ENCODE measurements at places on chromosomes 3 and 15.

DNA sequence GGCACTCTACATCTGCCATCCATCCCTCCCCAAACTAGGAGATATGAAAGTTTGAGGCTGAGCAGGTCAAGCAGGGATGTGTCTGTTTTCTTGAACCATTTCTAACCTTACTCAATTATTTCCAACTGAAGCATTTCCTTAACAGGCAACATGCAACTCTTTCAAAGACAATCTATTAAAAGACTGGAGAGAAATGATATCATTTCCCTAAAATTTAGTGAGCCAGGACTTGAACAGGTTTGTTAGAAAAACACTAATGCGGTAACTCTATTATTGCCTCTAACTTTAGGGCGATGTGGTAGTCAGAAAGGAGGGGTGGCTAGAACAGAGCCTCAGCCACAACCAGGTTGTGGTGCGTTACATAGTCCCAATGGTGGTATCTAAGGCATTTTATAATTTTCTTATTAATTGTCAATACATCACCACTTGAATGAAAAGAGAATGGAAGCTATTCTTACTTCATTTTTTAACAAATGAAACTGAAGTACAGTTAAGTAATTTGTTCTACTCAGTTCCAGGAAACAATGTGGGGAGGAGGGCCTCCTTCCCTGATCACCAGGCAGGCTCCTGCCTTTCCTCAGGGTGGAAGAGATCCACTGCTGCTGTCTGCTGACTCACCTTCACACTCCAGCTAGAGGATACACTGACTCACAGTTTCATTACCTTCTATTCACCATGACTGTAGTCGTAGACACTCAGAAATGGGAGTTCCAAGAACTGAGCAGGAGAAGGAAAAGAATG is 22.8 kb downstream of the MYO1E start:
- DNase-seq = no peak

- DNase-seq = no peak
Measured at GRCh38 chr15:85706779-85707518, 87.8 kb downstream of the KLHL25 start.

DNA sequence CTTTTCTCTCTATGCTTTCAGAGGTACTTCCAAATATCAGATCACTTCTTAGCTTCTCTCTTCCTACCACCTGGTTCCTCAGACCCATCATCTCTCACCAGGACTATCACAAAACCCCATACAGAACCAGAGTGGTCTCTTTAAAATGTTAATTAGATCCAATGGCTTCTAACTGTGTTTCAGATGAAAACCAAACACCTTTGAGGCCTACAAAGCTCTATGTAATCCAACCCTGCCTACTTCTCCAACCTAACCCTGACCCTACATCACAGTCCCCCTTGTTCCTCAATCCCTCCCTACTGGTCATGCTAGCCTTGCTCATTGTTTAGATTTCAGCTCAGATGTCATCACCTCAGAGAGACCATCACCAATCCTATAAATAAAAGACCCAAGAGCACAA is 34.8 kb downstream of the SUMF1 start:
- no peak for DNase-seq

GRCh38 chr3:106047221-106047620 is 178.4 kb upstream of the CBLB start:
- DNase-seq = no peak

DNA sequence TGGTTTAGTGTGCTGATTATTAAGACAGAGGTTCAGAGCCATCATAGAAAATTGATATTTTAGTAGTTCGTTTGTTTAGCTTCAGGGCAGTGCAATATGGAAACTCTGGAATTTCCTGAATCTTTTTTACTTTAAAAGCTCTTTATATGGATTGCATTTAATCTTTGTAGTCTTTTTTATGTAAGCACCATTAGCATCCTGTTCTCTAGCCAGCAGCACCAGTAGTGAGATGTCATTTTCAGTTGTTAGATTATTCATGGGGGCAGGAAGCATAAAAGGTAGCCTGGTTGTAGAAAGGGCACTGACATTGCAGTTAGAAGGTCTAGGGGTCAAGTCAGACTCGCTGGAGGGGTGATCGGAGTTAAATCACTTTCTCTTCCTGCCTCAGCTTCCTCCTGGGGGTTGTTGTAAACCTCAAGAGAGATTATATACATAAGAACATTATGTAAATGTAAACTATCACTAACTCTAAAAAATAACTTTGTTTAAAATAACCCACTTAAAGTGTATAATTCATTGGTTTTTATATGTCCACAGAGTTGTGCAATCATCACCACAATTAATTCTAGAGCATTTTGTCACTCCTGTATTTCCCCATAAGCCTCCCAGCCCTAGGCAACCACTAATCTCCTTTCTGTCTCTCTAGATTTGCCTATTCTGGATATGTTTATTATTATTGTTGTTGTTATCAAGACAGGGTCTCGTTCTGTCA is 31.4 kb upstream of the ITPKA start:
- DNase-seq = no peak

DNA sequence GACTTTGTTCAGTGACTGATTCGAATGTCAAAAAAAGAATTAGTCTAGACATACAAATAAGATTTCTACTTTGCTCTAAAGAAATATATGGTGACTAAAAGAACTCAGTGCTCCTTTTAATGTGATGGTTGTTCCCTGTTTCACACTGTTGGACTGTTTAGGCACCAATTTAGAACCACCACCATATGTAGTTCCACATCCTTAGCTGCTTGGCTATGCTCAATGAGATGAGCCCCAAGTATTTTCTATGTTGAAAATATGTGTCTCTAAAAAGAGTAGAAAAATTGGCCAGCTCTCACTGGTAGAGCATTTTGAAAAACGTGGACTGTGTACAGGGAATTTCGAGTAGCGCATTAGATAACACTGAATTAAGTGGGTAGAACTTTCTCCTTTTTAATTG is 167.3 kb downstream of the GOLIM4 start:
- DNase-seq = no peak

- DNase-seq = no peak
Measured at GRCh38 chr3:45182915-45183871, 37.0 kb upstream of the CDCP1 start.

GRCh38 chr3:53161450-53161819 is 426 bp downstream of the PRKCD start:
- no peak for DNase-seq

DNA sequence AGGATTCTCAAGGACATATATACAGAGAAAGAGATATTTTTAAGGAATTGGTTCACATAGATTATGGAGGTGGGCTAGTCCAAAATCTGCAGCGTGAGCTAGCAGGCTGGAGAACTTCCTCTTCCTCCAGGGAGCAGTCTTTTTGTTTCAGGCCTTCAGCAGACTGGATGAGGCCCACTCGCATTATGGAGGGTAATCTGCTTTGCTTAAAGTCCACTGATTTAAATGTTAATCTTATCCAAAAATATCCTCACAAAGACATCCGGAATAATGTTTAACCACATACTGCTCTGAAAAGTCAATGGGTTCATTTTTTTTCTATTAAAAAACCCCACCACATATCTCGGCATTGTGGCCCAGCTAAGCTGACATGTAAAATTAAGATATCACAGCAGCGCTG is 22.2 kb upstream of the NRROS start:
- no peak for DNase-seq

- DNase-seq = no peak
Measured at GRCh38 chr3:45628746-45629145, 34.2 kb downstream of the LIMD1 start.

DNA sequence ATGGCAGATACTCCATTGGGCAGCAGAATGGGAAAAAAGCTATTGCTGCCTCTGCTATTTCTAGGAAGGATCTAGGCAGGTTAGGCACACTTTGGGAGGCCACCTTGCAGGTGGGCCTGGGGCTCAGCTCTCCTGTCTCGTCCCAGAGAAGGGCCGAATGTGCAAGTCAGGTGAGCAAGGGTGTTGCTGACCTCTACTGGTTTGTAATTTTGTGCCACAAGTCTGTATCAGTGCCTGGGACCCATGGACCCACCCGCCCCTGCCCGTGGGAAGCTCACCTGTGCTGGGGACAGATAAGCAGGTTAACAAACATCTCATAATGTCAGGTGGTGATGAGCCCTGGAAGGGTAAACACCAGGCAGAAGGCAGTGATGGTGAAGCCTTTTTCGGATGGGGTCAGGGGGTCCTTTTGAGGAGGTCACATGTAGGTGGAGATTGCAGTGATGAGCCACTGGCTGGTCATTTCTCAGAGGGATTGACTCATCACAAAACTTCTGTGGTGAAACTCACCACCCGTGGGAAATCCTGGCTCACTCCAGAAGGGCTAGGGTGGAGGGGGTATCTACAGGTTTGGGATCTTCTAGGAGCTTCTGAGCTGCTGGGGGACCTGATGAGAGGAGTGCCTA is 161.3 kb downstream of the KLF13 start:
- DNase-seq = no peak

DNA sequence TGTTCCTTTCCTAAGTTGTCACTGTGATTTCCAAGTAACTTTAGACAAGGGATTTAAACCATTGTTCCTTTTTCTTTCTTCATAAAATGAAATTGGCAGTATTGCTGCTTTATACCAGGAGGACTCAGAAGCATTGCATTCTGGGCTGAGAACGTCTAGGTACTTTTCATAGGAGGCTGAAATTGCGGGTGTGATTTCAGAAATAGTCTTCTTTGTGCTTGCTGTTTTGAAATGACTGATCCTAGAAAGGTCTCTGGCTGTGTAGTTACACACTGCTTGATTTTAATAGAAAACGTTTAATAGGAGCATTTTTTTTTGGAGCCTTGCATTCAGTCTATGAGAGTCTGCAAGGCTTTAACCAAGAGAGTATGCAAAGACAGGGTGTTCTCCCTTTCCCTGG is 56.3 kb downstream of the PPM1L start:
- no peak for DNase-seq

DNA sequence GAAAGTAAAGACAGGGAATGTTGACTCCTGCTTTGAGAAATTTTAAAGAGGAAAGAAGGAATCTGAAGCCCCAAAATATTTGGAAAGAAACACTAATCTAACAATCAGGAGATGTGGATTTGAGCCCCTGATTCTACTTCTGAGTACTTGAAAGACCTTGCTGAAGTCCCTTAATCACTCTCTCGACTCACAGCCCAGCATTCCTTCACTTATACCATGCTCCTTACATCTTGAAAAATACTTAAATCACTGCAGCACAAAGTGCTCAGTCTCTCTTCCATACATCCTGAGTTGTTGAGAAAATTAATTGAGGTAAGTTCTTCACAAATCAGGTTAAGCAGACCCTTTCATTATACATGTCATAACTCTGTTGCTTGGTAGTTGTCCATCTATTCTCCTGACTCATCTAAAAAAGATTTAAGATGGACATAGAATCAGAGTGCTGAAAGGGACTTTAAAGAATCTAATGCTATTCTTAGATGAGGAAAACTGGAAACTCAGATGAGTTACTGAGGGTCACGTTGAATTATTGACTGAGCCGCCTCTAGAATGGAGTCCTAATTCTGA is 72.8 kb upstream of the THSD4 start:
- no peak for DNase-seq

- no peak for DNase-seq
Measured at GRCh38 chr3:116034086-116034485, 410.8 kb downstream of the GAP43 start.

GRCh38 chr3:72102112-72102616 is 317.2 kb upstream of the PROK2 start:
- no peak for DNase-seq

DNA sequence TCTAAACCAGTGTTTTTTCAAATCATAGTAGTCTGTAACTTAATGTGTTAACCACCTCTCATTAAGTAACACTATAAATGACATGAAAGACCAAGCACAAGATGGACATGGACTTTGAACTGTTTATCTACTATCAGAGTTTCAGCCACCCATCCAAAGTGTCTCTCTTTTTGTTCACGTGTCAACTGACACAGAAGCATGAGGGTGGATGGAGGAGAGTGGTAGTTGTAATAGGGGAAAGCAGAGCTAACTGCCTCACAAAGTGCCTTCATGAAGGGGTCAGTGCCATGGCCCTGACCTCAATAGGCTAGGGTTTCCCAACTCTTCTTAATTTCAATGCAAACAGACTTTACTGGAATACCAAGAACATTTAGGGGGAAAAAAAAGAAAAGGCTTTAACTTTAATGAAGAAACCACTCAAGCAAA is 32.1 kb upstream of the TRPM7 start:
- DNase-seq = no peak

DNA sequence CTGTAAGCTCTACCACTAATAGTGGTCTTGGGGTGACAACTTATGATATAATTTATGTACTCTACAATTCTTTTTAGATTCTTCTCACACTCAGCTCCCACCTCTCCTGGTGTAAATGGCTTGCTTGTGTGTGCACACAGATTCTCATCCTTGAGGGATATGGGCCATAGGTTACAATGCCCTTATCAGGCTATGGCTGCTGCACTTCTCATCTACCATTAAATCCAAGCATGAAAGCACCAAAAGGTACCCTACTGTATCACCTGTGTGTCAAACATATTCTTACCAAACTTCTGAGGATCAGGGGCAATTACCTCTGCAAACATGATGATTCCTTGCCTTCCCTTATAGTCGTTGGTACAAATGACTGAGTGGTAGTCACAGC is 891.9 kb downstream of the SQOR start:
- no peak for DNase-seq

DNA sequence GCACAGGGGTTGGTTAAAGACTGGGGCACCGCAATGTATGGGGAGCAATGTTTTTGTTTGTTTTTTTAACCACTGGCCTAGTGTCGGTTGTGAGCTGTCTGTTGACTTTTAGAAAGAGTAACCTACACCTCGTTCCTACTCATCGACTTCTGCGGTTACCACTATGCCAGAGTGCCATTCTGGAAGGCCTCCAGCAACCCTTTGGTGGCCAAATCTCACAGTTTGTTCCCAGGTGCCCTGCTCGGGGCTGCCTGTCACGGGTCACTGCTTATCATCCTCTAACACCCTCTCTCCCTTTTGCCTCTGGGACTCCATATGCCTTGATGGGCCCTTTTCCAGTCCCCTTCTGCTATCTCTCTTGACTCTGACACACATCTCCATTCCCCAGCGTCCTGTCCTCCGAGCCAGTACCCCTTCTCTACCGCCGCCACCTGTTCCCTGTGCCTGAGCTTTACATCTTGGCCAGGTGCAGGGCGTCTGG is 290.4 kb upstream of the C2CD4B start:
- no peak for DNase-seq

- no peak for DNase-seq
Measured at GRCh38 chr15:60480888-60481287, 1.9 kb upstream of the ICE2 start.

Data from NCI-H1930 (cell line).